ENCODE measurements at places on chromosomes 7 and 10.

DNA sequence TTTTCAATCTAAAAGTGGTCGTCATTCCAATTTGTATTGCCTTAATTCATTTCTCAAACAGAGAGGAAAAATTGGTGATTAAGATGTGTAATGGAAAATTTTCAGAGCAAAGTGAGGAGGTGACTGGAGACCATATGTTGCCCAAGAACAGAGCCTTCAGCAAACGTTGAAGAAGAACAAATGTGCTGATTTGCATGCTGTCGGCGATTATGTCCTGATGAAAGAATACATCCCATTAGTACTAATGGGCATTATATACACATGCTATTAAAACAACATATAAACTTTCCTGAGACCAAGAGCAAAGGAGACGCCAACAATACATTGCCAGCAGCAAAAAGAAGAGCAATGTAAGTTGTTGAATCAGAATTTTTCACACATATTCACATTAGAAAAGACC, 100.0 kb upstream of the ARID5B start:
- DNase-seq, result peak; percentile 3

- no peak for DNase-seq
Measured at GRCh38 chr10:4355350-4355749, 470.7 kb upstream of the AKR1E2 start.

- DNase-seq, result no peak
Measured at GRCh38 chr7:30911561-30911969, at the start of gene AQP1. Gene AQP1 (plus strand): TSS chr7:30911853. CDS start chr7:30911910, 57 bp downstream.

DNA sequence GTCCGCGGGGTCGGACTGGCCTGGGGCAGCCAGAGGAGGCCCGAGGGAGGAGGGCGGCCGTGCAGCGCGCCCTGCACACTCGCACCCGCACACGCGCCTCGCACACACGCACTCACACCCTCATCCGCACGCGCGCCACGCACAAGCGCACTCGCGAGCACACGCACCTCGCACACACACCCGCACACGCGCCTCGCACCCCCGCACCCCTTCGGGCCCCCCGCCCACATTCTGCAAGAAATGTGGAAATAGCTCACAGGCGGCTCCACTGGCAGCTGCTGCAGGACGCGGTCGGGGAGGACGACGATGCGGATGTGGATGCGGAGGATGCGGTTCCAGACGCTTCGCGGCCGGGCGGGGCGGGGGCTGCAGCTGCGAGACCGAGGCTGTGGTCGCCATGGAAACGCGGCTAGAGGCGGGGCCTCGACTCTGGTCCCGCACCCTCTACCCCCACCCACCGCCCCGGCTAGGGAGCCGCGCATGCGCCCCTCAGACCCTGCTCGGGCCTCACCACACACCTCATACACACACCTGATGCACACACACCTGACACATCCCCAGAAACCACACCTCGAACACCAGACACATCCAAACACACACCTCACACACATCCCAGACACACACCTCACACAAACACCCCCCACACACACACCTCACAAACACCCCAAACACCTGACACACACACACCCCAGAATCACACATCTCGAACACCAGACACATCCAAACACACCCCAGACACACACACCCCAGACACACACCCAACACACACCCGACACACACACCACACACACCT, at the start of gene CALY:
Gene CALY (minus strand): TSS at position 320 of the 793 bp plus-strand sequence. CDS start 7,907 bp downstream, outside the sequence.
- DNase-seq, result peak; percentile 39

GRCh38 chr10:16779384-16779915, 37.8 kb downstream of the RSU1 start:
- DNase-seq, result no peak

DNA sequence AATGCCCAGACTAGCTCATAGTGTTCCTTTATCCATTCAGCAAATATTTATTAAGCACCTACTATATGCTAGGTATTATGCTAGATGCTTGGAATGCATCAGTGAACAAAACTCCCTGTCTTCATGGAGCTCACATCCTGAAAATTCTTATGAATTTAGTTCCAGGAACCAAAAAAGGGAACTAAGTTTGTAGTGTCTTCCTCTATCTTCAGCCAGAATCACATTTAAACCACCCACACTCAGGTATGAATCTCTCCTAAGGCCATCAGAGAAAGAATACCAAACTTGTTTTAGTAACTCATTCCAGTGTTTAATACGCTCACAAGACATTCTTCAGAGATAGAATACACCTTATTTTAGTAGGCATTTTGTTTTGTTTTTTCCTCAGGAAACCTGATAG, 10.1 kb upstream of the EGR2 start:
- DNase-seq, result no peak

DNA sequence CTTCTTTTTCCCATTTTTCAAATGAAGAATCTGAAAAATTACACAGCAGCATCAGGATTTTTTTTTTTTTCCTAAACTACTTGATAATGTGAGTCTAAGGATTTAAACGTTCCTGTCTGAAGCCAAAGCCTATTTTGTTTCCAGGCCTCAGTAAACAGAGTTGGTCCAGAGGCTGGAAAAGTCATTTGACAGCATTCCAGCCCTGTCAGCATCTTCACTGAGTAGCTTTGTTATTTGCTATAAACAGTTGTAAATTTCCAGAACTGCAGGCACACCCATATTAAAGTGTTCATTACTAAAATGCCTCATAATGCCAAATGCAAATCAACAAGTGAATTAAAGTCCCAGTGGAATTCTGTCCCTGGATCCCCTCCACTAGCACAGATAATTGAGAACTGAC, 35.5 kb upstream of the KMT2E start:
- DNase-seq, result no peak

DNA sequence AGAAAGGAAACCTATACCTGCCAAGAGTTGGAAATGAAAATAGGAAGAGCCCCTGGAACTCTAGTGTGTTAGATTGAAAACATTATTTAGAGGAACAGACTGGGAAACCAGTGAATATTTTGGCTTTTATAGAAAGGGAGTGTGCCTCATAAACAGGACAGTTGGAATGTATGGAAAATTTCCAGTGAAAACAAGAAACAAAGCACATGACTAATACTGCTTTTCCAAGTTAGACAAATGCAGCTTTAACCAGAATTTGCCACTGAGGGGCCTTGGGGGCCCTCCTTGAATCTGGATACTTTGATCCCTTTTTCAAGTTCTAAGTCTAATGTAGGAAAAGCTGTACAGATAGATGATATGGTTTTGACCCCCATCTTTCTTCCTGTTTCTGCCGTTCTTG, 21.2 kb downstream of the ITGB8 start:
- no peak for DNase-seq

- no peak for DNase-seq
Measured at GRCh38 chr7:144665689-144666381, 170.0 kb downstream of the TPK1 start.

DNA sequence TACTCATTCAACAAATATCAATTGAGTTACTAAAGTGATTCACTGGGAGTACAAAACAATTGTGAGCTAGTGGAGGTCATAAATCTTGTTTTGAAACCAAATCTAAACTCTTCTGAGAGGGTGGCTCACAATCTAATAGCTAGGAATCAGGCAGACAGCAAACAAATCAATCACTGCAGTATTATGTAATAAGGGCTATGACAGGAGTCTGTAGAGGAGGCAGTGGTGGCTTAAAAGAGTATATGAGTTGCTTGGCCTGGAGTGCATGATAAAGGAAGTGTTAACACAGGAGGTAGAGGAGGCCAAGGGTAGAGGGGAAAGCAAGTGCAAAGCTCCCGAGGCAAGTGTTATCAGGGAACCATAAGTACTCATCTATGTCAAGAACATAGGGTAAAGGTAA, 16.5 kb downstream of the MYPN start:
- no peak for DNase-seq

GRCh38 chr10:6499974-6500373, 80.1 kb downstream of the PRKCQ start:
- no peak for DNase-seq

DNA sequence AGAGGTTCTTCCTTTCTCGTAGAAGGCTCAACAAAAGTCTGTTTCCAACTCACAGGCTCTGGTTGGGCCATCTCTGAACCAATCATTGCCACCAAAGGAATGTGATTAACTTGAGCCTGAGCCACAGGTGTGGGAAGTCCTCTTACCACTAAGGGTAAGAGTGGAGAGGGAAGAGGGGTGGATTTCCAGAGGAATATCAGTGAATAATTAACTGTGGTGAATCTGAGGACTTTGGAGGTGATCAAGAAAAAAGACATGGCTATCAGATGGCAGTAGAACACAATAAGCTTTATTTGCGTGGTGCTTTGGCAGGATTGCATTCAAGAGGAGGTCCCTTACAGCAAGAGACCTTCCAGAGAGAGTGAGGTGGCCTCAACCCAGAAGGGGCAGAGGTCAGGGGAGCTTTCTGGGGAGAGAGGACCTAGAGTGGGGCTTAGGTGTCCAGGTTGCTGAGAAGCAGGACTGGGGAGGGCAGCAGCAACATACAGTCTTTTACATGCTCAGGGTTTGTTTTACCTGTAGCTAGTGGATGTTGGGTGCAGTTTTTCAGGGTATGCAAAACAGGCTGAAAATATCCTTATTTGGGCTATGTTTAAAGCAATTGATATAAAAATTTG, 61.4 kb downstream of the BBS9 start:
- DNase-seq, result no peak

- no peak for DNase-seq
Measured at GRCh38 chr7:26034391-26034790, 117.6 kb upstream of the NFE2L3 start.

GRCh38 chr7:1007901-1008300, 24.9 kb downstream of the CYP2W1 start:
- no peak for DNase-seq

DNA sequence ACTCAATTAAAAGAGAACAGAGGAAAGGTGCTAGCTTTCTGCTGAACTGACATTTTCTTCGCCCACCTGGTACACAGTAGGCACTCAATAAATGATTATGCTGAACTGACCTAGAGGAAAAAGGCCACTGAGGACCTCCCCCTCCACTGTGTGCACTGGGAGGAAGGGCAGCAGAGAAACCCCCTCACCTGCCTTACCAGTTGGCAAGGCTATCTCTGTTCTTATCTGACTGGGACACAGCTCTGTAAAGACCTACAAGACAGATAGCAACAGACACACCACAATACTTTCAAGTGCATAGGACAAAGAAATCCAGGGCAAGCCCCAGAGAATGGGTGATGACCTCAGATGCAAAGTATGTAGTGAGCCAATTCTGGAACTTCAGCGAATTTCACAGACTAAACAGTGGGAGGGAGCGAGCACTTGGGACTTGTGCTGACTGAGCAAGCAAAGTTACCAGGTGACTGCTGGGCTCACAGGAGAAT, 30.4 kb downstream of the PDLIM1 start:
- DNase-seq, result no peak

GRCh38 chr7:69683002-69683401, 84.7 kb downstream of the AUTS2 start:
- DNase-seq, result no peak

DNA sequence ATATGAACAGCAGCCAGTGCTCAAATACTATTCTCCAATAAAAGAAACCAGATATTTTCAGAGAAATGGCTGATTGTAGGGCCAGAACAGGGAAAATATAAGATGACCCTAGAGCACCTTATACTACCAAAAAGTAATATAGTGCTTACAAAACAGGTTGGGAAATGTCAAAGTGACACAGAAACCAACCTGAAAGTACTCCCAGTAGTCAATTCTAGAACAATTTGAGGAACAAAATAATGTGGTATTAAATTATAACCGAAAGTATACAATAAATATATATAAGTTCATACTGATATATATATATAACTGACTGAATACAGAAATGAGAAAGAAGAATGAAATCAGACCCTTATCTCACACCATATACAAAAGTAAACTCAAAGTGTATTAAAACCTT, 657.2 kb upstream of the PHF14 start:
- DNase-seq, result no peak

DNA sequence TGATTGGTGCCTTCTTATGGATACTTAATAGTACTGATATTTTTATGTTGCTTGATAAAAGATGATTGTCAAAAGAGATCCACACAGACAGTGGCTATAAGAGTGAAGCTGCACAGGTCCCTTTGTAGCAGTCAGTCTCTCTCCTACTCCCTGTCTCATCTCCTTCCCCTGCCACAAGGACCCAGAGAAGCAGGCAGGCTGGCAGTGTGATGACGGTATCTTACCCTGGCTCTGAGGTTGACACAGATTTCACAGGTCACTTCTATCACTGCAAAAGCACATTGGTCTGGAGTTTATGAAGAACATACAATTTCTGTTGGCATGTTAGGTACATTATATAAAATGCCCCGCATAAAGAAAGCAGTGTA, 64.4 kb upstream of the AHR start:
- DNase-seq, result no peak

DNA sequence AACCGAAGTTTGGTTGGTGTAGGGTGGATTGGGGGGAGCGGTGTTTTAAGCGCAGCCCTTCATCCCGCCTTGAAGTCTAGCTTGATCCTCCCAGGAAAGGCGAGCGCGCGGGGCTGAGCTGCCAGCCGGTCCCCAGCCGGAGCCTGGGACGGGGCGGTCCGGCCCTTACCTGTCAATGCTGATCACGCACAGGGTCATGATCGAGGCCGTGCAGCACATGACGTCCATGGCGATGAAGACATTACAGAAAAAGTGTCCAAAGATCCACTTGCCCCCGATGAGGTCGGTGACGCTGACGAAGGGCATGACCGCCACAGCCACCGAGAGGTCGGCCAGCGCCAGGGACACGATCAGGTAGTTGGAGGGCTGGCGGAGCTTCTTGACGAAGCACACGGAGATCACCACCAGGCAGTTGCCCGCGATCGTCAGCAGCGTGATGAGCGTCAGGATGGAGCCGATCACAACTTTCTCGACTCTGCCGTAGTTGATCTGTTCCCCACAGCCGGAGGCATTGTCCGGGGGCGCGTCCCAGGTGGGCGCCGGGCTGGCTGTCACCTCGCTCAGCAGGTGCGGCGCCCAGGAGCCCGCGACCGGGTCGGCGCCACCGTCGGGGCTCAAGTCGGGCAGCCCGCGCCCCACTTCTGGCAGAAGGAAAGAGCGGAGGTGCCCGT, 740 bp downstream of the HTR7 start:
- no peak for DNase-seq
